ENCODE measurements at places on chromosomes 3 and 15. TPM values are rescaled to one million over a fixed set of nuclear protein-coding genes. Genes with fewer than 3 reads are reported as not detected.

Gene MME
- 79.1 TPM for total RNA-seq

Gene CLDN18
- total RNA-seq, result 197 TPM

Gene NDN
- 30.7 TPM for total RNA-seq

Gene NCKIPSD
- total RNA-seq, result 18.3 TPM

Gene KCNMB2
- 1.2 TPM for total RNA-seq

Gene MGLL
- total RNA-seq, result 194 TPM

Gene KCNAB1
- total RNA-seq, result 3.2 TPM

Gene PLSCR2
- total RNA-seq, result not detected

Gene FBXO40
- 0.09 TPM for total RNA-seq

Gene AGBL1
- 6.5 TPM for total RNA-seq

Gene SPINK8
- total RNA-seq, result not detected

Gene SLC30A4
- 6.7 TPM for total RNA-seq

Gene GOLGA6L7
- total RNA-seq, result not detected

Gene ATP2B2
- total RNA-seq, result 0.06 TPM

Gene TAGLN3
- not detected for total RNA-seq

Gene FGF7
- 21.9 TPM for total RNA-seq

Gene TSC22D2
- 29.2 TPM for total RNA-seq

Gene FSIP1
- total RNA-seq, result 0.96 TPM

Gene ITPKA
- 0.67 TPM for total RNA-seq

Gene ECE2
- total RNA-seq, result not detected

Gene GATM
- 7.2 TPM for total RNA-seq

Gene GABRR3
- not detected for total RNA-seq

Gene CCK
- 0.67 TPM for total RNA-seq

Gene UBE2E1
- 89.8 TPM for total RNA-seq

Gene TUSC2
- 29.2 TPM for total RNA-seq

Gene STRC
- total RNA-seq, result not detected

Gene PIGZ
- total RNA-seq, result 3.6 TPM

Gene IREB2
- 48.7 TPM for total RNA-seq

Gene GNAT1
- not detected for total RNA-seq

Gene RHOV
- total RNA-seq, result not detected

Gene MAP6D1
- 1.2 TPM for total RNA-seq

Gene ANKRD63
- total RNA-seq, result not detected

Gene PODXL2
- 3.7 TPM for total RNA-seq

Gene PLCH1
- 12.1 TPM for total RNA-seq

Gene P2RY1
- 22.5 TPM for total RNA-seq

Gene SLC12A1
- not detected for total RNA-seq

Gene TUSC7
- total RNA-seq, result not detected

Gene ISLR
- 40.6 TPM for total RNA-seq

Gene CORO2B
- total RNA-seq, result 3.6 TPM

Gene ESYT3
- total RNA-seq, result 66.4 TPM

Gene CPLX3
- total RNA-seq, result not detected

Gene RLBP1
- total RNA-seq, result not detected

Gene ANKDD1A
- 6.0 TPM for total RNA-seq

Gene ACKR4
- 8.0 TPM for total RNA-seq

Gene RBP2
- 2.1 TPM for total RNA-seq

Gene RAD51
- 0.98 TPM for total RNA-seq

Gene RYR3
- total RNA-seq, result 0.61 TPM

Gene CRABP1
- not detected for total RNA-seq

Gene IL17RE
- 22.6 TPM for total RNA-seq

Gene TRNT1
- total RNA-seq, result 27.3 TPM

Gene NECTIN3
- 25.2 TPM for total RNA-seq

Gene C3orf52
- total RNA-seq, result 20.1 TPM

Gene NUP210
- total RNA-seq, result 19.8 TPM

Gene MCTP2
- total RNA-seq, result 35.3 TPM

Gene ARL14
- not detected for total RNA-seq

Gene TIGIT
- total RNA-seq, result 1.7 TPM

Gene TLR9
- 0.87 TPM for total RNA-seq

Gene LSAMP
- 24.6 TPM for total RNA-seq
